ENCODE measurements at places on chromosomes 12 and 14.

DNA sequence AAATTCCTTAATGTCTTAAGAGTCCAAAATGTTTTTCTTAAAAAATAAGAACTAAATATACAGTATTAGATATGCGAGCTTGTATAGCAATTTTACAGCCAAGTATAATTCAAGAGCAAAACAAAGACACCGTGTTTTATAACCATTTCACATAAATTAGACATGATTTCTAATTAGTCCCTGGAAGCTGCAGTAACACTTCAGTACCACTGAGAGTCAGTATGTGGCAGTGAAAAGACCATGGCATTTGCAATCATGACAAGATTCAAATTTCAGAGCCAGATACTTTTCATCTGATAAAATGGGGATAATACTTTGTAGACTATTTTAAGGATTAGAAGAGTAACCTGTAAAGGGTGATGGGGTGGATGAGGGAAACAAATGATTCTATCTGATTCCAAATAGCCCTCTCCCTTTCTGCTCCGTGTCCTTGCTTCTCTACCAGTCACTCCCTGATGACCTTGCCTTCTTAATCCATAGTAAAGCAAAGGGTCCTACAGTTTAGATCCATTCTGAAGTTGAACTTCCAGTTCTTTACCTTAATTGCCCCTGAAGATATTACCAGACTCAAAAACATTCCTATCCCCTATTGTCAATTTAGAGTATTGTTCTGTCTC is 145.4 kb upstream of the ABCD2 start:
- peak; percentile 20 for DNase-seq
- H3K27me3 ChIP-seq, result no peaks in the 10 kb centered on the region

- H3K4me1 ChIP-seq, result no peaks in the 10 kb centered on the region
- no peak overlapping the region for H3K27ac ChIP-seq
- H3K36me3 ChIP-seq, result no peaks in the 10 kb centered on the region
Measured at GRCh38 chr12:54141431-54142113, 47.2 kb downstream of the SMUG1 start.

- no peak overlapping the region for H3K4me3 ChIP-seq
- no peaks in the 10 kb centered on the region for H3K27me3 ChIP-seq
- H3K27ac ChIP-seq, result no peak overlapping the region
- DNase-seq, result no peak
- H3K36me3 ChIP-seq, result no peaks in the 10 kb centered on the region
Measured at GRCh38 chr12:88299567-88300101, 157.5 kb downstream of the TMTC3 start.

DNA sequence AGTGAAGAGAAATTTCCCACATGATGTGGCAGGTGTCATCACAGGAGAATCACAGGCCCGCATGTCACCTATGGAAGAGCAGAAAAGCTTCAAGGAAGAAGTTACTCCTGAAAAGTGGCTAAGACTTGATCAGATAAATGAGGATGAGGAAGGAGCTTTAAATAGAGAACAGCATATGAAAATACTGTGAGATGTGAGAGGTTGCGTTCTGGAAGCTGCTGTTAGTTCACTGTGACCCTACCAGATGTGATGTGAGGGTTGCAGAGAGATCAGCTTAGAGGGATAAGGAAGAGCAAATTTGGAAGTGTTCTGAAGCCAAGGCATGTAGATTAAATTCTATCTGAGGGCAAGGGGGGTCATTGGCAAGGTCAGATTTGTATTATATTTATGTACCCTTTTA is 17.1 kb downstream of the ERP27 start:
- H3K27ac ChIP-seq, result no peak overlapping the region
- peaks cover 9% of the 10 kb centered on the region for H3K4me1 ChIP-seq
- H3K27me3 ChIP-seq, result no peaks in the 10 kb centered on the region
- no peak overlapping the region for H3K4me3 ChIP-seq
- DNase-seq, result no peak

DNA sequence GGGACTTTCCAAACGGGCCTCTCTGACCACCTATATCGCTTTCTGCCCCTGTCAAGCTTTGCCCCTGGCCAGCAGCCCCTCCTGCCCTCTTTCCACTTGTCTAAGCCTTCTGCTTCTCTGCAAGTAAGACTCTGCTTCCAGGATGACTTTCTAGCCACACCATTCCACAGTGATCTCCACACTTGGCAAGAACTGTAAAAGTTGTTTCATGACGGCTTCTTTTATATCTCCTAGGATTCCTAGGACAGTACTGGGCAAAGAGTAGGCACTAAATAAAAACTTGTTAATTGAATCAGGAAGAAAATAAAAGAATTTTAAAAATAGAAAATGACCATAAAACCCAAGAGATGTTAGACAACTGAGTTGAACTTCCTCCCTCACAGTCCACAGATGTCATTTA is 1.8 kb upstream of the PTPN21 start:
- H3K36me3 ChIP-seq, result no peaks in the 10 kb centered on the region
- H3K27ac ChIP-seq, result no peak overlapping the region
- H3K4me3 ChIP-seq, result no peak overlapping the region
- H3K27me3 ChIP-seq, result no peaks in the 10 kb centered on the region
- no peak for DNase-seq

GRCh38 chr12:7749442-7749841 is 2.3 kb upstream of the CLEC4C start:
- no peak overlapping the region for H3K27ac ChIP-seq
- no peaks in the 10 kb centered on the region for H3K36me3 ChIP-seq
- DNase-seq, result no peak
- no peaks in the 10 kb centered on the region for H3K4me1 ChIP-seq
- H3K27me3 ChIP-seq, result no peaks in the 10 kb centered on the region

GRCh38 chr12:123237646-123238329 is 4.6 kb downstream of the MTRFR start:
- no peaks in the 10 kb centered on the region for H3K27me3 ChIP-seq
- peak; percentile 68 for DNase-seq
- peaks cover 2% of the 10 kb centered on the region for H3K36me3 ChIP-seq
- peak overlapping the region; percentile 19 for H3K27ac ChIP-seq
- no peak overlapping the region for H3K4me3 ChIP-seq
- H3K4me1 ChIP-seq, result peaks cover 21% of the 10 kb centered on the region

GRCh38 chr12:3683670-3684069 is 69.2 kb downstream of the CRACR2A start:
- no peaks in the 10 kb centered on the region for H3K27me3 ChIP-seq
- H3K36me3 ChIP-seq, result peaks cover 1% of the 10 kb centered on the region
- H3K27ac ChIP-seq, result no peak overlapping the region
- H3K4me1 ChIP-seq, result no peaks in the 10 kb centered on the region
